Activated CD8-positive, alpha-beta memory T cell treated with anti-CD3 and anti-CD28 coated beads for 48 hours (primary cell): ENCODE measurements at places on chromosomes 16 and 17.

GRCh38 chr17:32311028-32311536 is 30.9 kb downstream of the C17orf75 start:
- no peak for DNase-seq

GRCh38 chr16:53511084-53511402 is 8.0 kb upstream of the AKTIP start:
- DNase-seq = no peak

GRCh38 chr17:66957951-66958579 is 6.4 kb upstream of the CACNG4 start:
- DNase-seq = no peak

DNA sequence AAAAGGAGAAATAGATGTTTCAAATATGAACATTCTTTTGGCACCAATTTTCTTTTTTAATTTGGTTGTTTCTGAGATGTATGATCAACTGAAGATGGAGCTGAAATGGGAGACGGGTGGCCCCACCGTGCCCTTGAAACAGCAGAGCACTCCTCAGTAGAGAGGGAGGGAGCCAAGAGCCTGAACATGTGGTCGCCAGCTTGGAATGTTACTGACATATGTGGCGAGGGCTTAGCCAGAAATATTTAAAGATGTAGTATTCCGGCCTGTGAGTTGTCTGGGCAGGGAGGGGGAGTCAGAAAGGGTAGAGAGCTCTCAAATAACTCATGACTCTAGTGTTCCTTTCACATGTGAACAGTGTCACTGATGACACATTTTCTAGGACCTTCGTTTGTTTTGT is 13.3 kb upstream of the MRC2 start:
- no peak for DNase-seq

GRCh38 chr17:21742326-21742725 is 50.0 kb downstream of the KCNJ18 start:
- no peak for DNase-seq

GRCh38 chr16:3837851-3838586 is 42.5 kb downstream of the CREBBP start:
- DNase-seq = no peak

DNA sequence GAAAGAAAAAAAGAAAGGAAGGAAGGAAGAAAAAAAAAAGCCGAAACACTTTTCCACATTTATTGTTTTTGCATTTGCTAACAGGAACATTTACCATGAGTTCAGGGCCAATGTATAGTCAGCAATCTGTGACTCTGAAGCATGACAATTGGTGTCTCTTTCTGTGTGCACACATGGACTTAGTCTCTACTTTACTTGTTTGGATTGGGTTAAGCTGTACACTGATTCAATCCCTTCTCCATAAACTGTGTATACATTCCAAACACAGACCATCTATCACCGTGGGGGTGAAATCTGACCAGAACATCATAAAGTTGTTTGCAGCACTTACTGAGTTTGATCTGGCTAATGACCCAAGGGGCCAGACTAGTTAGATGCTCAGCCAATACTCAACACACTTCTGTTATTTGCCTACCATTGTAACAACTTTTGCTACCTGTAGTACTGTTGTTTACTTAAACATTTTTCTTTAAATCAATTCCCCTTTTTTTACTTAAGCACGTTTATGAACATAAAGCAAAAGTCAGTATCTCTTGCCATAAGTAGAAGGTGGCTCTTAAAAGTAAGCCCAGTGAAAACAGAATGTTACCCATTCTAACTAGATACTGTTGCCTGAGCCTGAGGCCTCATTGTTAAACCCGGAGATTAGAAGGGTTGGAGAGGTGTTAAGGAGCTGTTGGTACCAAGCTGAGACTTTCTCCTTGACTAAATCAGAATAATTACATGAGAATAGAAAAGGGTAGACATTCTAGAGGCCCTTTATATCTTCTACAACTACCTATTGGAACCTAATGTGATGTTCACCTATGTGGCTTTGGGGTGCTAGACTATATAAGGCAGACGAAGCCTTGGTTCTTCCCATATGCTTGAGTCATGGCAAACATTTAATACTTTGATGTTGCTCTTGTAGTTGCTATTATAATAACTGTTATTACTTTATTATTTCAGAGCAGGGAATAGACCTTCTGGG is 41.8 kb downstream of the SCNN1B start:
- DNase-seq = no peak

- peak; percentile 61 for DNase-seq
These were observed at the start of the genes CNTD1 and COA3 for GRCh38 chr17:42798383-42799380. Gene CNTD1, plus strand, starts transcription at chr17:42798861. Its CDS starts 207 bp downstream, at chr17:42799068. Gene COA3, minus strand, starts transcription at chr17:42798704. Its CDS starts 23 bp downstream, at chr17:42798681.

DNA sequence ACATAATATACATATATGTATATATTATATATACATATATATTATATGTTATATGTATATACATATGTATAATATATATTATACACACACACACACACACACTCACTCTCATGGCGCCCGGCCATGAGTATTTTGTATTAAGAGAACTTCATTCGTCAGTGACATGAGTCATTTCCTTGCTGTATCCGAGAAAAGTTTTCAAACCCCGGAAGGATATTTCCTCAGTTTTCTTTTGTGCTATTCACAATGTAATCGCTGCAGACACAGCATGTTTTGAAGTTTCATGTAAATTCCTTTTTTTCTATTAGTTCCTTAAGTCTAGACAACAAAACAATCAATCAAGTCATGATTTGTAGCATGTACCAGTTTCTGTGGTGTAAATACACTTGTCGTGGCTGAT is 33.3 kb downstream of the OR1D5 start:
- no peak for DNase-seq

GRCh38 chr17:78400581-78401240 is 22.3 kb downstream of the PGS1 start:
- DNase-seq = no peak

DNA sequence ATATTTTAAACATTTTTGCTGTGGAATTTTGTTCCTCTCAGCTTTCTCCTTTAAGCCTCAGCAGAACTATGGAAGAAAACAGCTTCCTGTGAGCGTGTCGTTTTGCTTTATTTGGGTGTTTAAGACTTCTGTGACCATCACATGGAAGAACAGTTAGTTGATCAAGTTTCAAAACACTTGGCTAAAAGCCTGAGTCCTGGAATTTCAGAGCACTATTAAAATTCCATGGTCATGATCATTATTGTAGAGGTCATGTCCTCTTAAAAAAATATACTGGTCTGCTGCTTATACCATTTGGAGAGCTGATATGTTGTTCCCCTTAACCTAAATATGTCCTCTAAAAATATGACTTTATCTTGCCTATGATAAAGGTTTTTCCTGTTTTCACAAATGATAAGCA is 12.6 kb upstream of the CDR2 start:
- DNase-seq = no peak

DNA sequence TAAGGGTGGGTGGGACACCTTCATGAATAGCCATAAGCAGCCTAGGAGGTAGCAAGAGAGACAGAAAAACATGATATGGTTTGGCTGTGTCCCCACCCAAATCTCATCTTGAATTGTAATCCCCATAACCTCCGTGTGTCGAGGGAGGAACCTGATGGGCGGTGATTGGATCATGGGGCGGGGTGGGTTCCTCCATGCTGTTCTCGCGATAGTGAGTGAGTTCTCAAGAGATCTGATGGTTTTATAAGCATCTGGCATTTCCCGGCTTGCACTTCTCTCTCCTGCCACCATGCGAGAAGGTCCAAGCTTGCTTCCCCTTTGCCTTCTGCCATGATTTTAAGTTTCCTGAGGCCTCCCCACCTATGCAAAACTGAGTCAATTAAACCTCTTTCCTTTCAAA is 259.1 kb upstream of the ERCC4 start:
- no peak for DNase-seq

GRCh38 chr17:71412803-71413202 is 708.0 kb upstream of the SOX9 start:
- no peak for DNase-seq

DNA sequence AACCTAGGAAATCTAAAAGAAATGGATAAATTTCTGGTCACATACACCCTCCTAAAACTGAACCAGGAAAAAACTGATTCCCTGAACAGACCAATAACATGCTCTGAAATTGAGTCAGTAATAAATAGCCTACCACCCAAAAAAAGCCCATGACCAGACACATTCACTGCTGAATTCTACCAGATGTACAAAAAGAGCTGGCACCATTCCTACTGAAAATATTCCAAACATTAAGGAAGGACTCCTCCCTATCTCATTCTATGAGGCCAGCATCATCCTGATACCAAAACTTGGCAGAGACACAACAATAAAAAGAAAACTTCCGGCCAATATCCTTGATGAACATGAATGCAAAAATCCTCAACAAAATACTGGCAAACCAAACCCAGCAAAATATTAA is 52.9 kb downstream of the TTC19 start:
- no peak for DNase-seq

GRCh38 chr16:87918866-87919680 is 17.3 kb downstream of the CA5A start:
- no peak for DNase-seq

- DNase-seq = no peak
These were observed 49.5 kb downstream of the TMEM132E start for GRCh38 chr17:34628879-34629278.

- no peak for DNase-seq
These were observed 87.1 kb upstream of the CNTNAP4 start for GRCh38 chr16:76190057-76190456.

DNA sequence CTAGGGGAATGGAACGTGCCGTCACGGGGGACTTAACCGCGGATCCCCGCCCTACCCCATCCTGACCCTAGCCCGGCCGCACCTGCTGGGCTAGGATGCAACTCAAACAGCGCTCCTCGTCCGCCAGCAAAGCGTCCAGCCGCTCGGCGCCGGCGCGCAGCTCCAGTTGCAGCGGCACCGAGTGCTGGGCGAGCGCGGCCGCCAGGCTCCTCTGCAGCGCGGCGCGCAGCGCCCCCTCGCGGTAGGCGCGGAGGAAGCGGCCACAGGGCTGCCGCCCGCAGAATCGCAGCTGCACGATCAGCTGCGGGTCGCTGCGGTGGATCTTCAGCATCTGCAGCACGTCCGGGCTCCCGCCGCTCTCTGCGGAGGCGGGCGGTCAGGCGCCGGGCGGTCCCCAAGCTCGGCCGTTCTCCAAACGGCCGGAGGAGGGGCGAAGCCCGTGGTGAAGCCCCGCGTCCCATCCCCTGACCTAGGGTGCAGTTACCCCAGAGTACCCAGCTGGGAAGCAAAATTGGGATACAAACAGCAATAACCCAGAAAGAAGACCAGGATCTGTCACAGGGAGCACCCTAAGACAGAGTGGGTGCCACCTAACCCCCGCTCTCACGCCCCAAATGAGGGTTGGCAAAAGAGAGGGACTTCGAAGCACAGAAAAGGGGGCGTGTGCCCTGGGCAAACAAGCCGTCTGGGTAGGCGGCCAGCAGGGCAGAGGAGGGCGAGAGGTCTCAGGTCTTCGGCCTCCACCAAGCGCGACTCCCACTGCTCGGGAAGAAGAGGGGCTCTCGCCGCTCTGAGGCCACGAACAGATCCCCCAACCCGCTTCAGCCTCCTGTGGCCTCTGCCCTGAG is 4.2 kb downstream of the TRADD start:
- peak; percentile 69 for DNase-seq

- DNase-seq = no peak
These were observed 365.4 kb upstream of the CDH11 start for GRCh38 chr16:65487231-65487630.

DNA sequence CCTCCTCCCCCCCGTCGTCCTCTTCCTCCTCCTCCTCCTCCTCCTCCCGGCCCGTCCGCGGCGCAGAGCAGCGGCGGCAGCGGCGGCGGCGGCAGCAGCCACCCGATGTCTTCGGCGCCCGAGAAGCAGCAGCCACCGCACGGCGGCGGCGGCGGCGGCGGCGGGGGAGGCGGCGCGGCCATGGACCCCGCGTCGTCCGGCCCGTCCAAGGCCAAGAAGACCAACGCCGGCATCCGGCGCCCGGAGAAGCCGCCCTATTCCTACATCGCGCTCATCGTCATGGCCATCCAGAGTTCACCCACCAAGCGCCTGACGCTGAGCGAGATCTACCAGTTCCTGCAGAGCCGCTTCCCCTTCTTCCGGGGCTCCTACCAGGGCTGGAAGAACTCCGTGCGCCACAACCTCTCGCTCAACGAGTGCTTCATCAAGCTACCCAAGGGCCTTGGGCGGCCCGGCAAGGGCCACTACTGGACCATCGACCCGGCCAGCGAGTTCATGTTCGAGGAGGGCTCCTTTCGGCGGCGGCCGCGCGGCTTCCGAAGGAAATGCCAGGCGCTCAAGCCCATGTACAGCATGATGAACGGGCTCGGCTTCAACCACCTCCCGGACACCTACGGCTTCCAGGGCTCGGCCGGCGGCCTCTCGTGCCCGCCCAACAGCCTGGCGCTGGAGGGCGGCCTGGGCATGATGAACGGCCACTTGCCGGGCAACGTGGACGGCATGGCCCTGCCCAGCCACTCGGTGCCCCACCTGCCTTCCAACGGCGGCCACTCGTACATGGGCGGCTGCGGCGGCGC is at the start of gene FOXF1:
Gene FOXF1 (plus strand): TSS at position 63 of the 797 bp plus-strand sequence. CDS start 43 bp downstream, at position 106.
- no peak for DNase-seq

GRCh38 chr16:27154705-27155521 is 48.4 kb upstream of the KDM8 start:
- DNase-seq = peak; percentile 64

GRCh38 chr17:80031691-80032430 is 3.8 kb downstream of the TBC1D16 start:
- no peak for DNase-seq

GRCh38 chr17:79005063-79005861 is 4.3 kb downstream of the CANT1 start:
- no peak for DNase-seq

- DNase-seq = no peak
These were observed 184.7 kb downstream of the SOX9 start for GRCh38 chr17:72305472-72305871.

DNA sequence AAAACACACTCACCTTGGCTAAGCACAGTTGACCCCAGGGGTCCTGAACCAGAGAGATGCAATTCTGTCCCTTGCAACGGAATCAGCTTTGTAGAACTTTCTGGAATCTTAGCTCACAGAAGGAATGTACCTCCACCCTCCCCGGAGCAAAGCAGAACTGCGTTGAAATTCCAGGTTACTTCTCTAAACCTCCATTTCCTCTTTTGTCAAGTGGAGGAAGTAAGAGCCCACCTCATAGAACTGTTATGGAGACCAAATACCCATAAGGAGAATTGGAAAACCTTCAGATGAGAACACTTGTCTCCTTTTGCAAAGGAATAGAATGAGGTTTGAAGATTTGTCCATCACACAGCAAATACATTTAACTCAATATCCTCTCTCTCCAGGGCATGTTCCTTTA is 86.6 kb upstream of the RBBP6 start:
- DNase-seq = no peak

DNA sequence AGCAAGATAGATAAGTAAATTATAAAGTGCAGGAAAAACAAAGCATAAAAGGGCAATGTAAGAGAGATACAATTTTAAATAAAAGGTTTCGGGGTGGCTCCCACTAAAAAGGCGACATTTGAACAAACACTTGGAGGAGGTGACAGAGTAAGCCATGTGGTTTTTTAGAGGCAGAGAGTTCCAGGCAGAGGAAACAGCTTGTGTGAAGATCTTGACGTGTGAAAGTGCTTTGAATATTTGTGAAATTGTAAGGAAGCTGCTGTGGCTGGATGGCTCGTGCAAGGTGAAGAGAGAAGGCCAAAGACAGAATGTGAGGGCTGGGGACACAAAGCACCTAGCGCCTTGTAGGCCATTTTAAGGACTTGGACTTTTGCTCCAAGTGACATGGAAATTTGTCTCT is 28.6 kb upstream of the HYDIN start:
- DNase-seq = no peak
